PC-9 (cell line): ENCODE measurements at places on chromosomes 1 and 21.

DNA sequence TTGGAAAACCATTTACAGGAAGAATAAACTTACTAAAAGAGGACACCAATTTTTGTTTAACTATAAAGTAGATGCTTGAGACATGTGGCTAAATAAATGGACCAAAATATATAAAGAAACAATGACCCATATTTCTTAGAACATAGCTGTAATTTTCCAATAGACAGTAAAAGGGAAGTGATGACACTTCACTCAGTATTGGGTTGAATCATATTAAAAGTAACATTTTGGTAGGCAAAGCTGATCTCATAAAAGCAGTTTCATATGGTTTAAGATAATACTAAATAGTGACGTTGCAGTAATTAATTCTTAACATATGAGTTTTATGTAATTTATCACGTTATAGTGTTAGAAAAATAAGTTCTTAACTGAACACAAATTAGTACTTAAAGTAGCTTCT is 308.9 kb upstream of the RUNX1 start:
- no peak for DNase-seq

DNA sequence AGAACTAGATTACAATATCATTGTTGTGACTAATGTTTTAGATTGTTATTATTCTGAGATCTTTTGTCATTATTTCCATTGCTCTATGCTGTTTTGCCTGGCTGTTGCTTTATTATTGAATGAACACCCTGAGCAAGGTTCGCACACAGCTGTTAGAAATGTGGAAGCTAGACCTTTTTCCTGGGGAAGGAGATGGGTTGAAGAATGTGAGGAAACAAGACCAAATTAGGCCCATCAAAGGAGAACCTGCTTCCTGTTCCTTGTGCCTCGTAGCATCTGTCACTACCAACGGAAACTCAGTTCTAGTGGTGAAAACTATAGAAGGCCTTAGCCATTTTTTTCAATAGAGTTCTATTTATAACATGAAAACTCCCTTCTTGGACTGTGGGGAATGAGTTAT is 68.7 kb downstream of the RGL1 start:
- DNase-seq = no peak

DNA sequence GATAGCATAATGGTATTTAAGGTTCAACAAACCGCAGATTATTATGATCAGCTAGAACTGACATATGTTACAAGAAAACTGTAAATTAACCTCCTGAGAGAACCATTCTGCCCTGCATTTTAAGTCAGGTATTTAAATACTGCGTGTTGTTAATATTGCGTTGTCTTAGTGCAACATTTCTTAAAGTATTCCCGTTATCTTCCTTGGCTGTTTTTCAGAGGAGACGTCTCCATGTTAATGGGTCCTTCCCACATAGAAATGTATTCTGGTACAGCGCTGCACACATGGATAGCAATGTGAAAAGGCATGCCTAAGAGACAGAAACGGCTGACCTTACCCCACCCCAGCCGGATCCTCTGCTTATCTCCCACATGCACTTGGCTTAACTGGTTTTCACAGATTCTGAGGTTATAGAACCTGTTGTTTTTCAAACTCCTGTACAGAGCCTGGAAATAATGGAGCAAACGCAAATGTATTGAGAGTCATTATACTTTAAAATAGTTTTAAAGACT is 22.8 kb upstream of the DEGS1 start:
- no peak for DNase-seq

- no peak for DNase-seq
Measured at GRCh38 chr21:38859852-38860251, 54.1 kb downstream of the ETS2 start.

GRCh38 chr1:244628789-244629188 is 24.1 kb upstream of the DESI2 start:
- no peak for DNase-seq

DNA sequence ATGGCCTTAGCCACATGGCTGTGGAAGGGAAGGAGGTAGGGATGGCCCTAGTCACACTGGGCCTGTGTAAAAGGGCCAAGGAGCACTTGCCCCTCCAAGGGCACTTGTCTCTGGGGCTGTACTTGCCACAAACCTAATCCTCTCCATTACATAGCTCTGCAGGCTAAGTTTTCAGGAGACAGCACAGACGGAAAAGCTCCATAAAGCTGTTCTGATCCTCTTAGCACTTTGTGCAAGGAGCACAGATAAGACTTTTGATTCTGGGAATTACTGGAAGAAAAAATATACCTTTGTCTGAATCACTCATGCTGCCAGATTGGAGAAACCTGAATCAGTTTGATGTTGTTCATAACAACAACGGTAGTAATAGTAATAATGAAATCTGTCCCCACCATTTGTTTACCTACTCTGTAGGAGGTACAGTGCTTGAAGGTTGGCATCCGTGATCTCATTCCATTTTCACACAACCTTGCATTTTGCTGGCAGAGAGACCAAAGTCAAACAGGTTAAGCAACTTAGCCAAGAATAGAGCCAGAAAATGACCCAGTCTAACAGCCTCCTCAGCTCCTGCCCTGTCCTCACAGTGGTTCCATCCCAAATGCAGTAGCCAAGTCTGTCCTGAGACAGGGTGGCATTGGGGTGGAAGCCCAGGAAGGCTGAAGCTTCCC is 207.1 kb downstream of the ROR1 start:
- DNase-seq = peak; percentile 74

GRCh38 chr1:29444782-29445729 is 208.7 kb downstream of the PTPRU start:
- no peak for DNase-seq

- DNase-seq = peak; percentile 44
Measured at GRCh38 chr1:212630158-212630900, 21.8 kb downstream of the ATF3 start.

GRCh38 chr1:215056584-215056983 is 26.0 kb upstream of the KCNK2 start:
- no peak for DNase-seq
